ENCODE measurements at places on chromosomes 11 and 22. TPM values are rescaled to one million over a fixed set of nuclear protein-coding genes. Genes with fewer than 3 reads are reported as not detected.

DNA sequence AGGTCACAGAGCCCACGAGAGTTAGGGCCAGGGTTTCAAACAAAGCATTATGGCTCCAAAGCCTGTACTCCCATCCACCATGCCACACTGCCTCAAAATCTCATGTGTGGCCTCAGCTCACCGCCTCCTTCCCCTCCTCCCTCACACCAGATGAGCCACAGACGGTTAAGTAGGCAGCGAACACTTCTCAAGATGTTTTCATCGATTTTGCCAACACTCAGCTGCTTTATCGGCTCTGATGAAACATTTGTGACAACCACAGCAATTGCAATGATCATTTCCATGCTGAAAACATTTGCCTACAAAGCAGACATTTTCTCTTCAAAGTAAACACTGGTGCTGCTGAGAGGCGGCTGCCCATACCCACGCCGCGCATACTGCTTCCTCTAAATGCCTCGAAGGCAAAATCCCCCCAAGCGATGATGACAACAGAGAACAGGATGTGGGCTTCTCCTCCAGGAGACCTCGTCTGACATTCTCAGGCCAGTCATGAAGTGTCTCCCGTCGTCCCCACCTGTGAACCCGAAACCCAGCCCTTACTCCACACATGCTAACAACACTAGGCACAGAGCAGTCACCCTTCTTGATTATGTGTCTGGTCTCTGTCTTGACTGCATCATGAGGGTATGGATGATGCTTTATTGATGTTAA is 599.2 kb downstream of the SOX6 start:
- no peak for DNase-seq

DNA sequence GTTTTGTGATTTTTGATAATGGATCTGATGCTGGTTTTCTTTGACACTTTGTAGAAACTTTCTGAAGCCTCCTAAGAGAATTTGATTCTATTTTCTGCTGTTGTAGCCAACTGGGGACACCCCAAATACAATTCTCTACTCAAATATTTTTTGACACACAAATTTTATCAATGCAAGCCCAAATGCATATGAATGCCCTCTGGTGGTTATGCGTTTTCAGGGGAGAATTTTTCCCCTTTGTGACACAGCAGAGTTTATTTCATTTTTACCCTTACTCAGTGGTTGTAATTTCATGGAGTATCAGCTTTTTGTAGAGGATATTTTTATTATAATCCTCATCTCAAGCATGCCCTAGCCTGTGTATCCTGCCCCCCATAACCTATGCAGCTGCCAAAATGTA is 44.7 kb upstream of the MTMR2 start:
- no peak for DNase-seq

DNA sequence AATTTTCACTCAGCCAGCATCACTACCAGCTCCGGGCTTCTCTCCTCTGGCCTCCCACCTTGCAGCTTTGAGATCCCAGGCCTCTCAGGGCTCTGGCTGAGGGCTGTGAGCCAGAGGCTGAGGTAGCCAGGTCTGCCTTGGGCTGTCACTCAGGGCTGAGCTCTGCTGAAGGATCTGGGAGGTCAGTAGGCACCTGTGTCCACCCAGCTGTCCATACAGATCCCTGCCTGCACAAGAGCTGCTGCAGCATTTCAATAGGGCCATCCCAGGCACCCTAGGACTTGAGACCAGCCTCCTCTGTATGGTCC is 12.6 kb downstream of the KCNQ1OT1 start:
- DNase-seq, result peak; percentile 5

- DNase-seq, result no peak
Measured at GRCh38 chr11:105589346-105589745, 20.5 kb upstream of the GRIA4 start.

Gene NPAS4
- 0.44 TPM for total RNA-seq

GRCh38 chr11:63858628-63859550 is 20.0 kb downstream of the MARK2 start:
- DNase-seq, result no peak

- DNase-seq, result no peak
Measured at GRCh38 chr11:8910649-8911026, 351 bp upstream of the AKIP1 start.

GRCh38 chr11:15117751-15118150 is 3.0 kb downstream of the INSC start:
- no peak for DNase-seq

Gene VPREB1
- not detected for total RNA-seq

- DNase-seq, result no peak
Measured at GRCh38 chr11:124463324-124463723, 17.8 kb upstream of the OR8B8 start.

DNA sequence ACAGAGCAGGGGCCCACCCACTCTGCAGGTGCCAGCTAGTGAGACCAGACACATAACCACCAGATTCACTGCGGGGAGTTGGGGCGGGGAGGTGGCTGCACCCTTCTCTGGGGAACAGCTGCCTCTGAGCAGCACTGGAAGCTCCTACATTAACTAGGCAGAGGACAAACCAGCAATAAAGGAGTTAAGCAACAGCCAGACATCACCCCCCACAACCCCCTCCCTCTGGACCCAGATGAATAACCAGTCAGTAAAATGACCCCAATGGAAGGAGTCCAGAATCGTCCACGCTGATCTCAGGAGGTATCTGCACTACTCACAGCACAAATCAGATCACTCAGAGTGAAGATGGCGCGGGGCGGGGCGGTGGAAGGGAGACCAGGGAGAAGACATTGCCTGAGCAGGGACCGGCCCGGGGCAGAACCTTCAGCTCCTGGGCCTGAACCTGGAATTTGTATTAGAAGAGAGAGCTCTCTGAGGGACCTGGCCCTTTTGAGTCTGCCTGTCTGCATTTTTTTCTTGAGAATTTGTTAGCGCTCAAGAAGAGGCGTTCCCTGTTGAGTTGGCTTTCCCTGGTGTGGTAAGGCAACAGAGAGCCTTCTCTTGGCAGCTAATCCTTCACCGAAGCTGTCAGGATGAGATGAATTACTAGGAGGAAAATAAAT is 125.5 kb upstream of the NCAM1 start:
- no peak for DNase-seq

Gene NECTIN1
- 69.5 TPM for total RNA-seq

- DNase-seq, result no peak
Measured at GRCh38 chr22:34866495-34867131, 199.3 kb upstream of the ISX start.

Gene KRTAP5-4
- total RNA-seq, result not detected

GRCh38 chr11:126890561-126890960 is 110.0 kb downstream of the KIRREL3 start:
- DNase-seq, result peak; percentile 44

DNA sequence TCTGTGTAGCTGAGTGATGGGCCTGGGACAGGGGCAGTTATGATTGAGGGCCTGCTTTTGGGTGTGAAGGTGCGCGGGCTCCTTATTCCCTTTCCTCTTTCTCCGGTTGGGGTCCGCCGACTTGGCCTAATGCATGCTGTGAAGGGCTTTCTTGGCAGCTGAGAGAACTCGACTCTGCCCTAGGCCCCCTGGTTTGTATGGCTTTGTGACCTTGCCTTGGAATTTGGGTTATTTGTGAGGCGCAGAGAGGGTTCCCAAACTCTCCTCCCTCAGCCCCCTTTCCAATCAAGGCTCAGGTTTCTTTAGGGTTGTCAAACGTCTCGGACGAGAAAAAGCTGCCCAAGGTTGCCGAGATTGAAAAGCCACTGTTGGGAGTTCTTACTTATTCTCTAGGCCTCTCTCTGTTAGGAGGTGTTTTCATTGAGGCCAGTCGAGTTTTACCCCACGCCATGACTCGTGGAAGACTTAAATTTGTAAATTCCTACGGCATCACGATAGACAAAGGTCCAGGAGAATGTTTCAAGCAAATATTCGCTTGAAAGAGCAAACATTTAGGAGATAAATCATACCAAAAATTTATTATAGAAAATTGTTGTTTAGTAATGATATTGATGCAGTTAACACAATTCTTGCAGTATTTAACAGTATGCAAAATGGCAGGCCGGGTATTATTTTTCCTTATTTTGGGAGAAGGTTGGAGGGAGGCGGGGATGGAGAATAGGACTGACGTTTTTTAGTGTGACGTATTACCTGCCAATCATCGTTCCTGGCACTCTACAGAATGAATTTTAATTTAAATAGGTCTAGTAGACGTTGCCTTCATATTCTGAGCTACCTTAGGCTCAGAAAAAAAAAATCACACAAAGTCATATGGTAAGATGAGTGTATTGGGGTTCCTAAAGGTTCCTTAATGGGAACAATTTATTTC is 689 bp downstream of the PDHX start:
- no peak for DNase-seq

Gene OR4A15
- total RNA-seq, result not detected

DNA sequence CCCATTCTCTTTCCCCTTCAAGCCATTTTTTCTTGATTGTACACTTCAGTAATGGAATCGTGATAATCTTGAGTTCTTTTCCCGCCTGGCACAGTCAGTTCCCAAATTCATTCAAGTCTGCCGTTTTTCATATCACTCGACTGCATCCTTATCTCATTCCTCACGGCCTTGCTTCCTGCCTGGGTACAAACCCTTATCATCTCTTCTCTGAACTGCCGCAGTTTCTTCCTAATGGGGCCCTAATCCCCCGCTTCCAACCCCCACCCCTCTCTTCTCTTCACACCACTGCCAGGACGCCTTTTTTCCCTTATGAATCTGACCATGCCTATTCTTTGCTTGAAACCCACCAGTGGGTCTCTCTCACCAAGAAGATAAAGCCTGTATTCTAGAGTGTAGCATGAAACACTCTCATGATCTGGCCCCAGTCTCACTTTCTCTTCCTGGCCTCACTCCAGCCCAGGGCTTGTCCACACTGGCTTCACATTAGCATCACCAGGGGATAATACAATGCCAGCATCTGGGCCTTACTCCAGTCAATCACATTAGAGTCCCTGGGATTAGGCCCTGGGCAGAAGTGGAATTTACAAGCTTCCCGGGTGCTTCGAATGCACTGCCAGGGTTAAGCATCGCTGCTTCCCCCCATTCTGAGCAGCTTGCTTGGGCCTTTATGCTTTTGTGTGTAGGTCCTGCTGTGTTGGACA is 102.1 kb downstream of the FBXO7 start:
- no peak for DNase-seq

- DNase-seq, result no peak
Measured at GRCh38 chr11:96167203-96167758, 175.7 kb downstream of the MAML2 start.

Gene TMEM191C
- 4.8 TPM for total RNA-seq

Gene CRYAB
- 1.4 TPM for total RNA-seq

All from WTC11 (cell line).